ENCODE measurements at places on chromosomes 4 and X.
A peak's percentile ranks its signal among the peaks of the same experiment; 100 is the strongest.

DNA sequence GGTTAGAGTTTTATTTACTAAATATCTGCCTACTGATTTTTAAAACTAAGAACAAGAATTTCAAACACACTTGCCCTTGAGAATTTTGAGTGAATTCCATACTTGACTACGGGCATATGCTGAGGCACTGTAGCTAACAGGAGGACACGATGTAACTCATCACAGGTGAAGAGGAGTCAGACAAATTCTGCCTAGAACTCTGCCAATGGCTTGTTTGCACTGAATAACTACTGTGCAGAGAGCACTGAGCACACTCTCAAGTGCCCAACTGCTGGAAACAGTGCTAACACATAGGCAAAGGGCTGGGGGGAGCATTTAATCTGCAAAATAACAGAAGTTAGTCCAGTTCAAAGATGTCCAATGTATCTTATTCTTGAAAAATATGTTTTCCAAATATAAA, 104.4 kb downstream of the WDFY3 start:
- no peak for DNase-seq

GRCh38 chrX:108224727-108225621, 133.4 kb downstream of the ATG4A start:
- peak; percentile 12 for DNase-seq

GRCh38 chrX:102345916-102346315, 93.9 kb downstream of the NXF2B start:
- DNase-seq, result peak; percentile 41

- no peak for DNase-seq
Observed at GRCh38 chr4:120466429-120466828, 399.8 kb upstream of the MAD2L1 start.

DNA sequence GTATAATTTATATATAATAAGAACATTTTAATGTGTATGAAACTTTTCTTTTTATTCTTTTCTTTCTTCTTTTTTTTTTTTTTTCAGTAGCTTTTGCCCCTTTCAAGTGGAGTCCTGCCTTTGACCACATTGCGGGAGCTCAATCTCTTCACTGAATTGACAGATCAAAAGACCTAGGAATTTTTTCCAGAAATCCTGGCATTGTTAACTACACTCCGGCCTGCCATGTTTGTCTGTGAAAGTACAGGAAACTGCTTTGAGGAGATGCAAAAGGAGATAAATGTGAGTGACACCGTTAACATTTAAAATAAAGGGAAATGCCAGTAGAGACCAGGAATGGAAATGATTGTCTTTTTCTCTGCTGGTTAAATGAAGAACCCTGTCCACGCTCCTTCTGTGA, 159.3 kb upstream of the VCX3A start:
- no peak for DNase-seq

DNA sequence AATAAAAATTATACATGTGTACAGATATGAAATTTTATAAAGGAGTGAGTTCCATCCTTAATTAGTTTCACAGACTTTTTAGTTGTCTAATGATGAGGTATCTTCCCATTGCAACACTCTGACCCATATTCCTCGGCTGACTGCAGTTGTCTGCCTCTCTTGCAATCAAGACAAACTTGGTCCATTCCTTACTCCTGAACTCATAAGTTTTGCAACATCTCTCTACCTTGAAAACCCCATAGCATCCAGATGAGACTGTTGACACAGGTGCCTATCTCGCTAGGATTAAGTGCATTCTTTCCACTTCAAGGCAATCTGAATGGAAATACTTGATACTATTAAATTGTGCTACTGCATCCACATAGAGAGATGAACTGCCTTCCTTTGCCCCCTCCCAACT, 2.3 kb downstream of the XKRX start:
- no peak for DNase-seq

- no peak for DNase-seq
Observed at GRCh38 chr4:101122019-101122418, 225.3 kb downstream of the PPP3CA start.

DNA sequence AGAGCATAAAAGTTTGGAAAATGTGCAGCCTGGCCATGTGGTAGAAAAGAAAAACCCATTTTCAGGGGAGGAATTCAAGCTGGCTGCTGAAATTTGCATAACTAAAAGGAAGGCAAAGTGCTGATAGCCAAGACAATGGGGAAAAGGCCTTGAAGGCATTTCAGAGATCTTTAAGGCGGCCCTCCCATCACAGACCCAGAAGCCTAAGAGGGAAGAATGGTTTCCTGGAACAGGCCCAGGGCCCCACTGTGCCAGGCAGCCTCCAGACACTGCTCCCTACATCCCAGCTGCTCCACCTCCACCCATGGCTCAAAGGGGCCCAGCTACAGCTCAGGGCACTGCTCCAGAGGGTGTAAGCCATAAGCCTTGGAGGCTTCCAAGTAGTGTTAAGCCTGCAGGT, 158.0 kb upstream of the PRDX4 start:
- no peak for DNase-seq

DNA sequence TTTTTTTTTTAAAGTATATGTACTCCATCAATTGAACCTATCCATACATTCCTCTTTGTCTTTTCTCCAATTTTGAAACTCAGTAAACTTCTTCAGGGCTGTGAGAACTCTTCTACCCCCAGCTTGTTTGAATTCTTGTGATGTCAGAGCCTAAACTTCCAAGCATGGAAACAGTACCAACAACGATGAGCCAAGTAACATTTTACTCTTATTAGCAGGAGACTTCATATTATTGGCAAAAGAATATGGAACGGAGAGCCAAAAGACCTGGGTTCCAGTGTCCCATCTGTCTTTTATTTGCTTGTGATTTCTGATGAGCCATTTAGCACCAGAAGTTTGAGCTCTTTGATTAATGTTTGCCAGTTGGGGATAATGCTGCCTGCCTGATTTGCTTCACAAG, 5.3 kb downstream of the DIAPH2 start:
- no peak for DNase-seq

GRCh38 chr4:56245547-56246232, 141.6 kb downstream of the AASDH start:
- no peak for DNase-seq

DNA sequence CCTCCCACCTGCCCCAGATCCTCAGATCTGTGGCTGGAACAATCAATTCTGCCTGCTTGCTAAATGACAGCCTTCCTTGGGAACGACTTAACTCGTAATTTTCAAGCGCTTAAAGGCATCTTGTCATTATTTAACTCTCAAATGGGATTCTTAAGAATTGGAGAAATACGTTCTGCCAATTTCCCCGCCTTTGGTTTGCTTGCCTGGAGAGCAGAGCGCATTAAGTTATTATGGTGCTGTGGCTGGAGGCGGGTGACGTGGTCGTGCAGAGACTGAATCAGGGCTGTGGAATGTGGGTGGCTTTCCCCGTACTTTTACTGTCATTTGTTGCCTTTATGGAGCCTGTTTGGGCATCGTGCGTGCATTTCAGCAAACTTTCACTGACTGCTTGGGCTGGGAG, 78.9 kb upstream of the PSAPL1 start:
- no peak for DNase-seq

DNA sequence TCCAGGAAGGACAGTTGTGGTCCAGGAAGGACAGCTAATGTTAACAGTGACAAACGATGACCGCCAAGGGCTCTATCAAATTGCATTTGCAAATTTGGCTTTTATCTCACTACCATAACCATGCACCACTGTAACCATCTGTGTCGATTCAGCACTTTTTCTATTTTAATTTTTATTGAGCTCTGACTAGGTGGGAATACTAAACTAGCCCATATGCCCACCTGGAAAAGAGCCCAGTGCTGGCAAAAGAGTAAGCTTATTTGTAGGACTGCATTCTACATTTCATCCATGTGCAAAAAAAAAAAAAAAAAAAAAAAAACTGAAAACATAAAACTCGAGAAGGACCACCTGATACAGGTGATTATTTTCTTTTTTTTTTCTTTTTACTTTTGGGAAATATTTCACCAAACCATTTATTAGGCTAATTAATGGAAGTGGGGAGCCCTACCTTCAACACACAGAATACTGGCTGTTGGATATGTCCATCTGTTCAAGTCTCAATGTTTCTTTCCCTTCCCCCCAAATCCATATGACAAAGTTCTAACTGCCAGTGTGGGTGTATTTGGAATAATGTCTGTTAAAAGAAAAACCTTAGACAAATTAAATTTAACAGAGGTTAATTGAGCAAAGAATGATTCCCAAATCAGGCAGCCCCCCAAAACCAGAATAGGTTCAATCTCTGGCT, 99.5 kb upstream of the MXRA5 start:
- DNase-seq, result no peak

DNA sequence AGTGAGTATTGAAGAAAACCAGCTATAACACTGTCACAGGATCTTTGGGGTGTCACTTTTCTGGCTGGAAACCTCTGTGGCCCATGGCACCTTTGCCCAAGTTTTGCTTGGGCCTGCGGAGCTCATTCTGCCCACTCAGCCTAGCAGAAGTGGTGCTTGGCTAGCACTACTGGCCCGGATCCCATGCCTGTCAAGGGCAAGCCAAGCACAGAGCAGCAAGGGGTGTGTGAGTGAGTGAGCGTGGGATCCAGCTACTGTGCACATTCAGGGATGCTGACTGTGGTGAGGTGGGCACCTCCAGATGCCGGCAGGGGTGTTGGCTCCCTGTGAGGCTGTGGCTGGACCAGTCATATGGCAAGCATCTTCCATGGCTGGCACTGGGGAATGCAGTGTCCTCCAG, 55.4 kb upstream of the RASGEF1B start:
- no peak for DNase-seq

GRCh38 chrX:102950908-102951866, 14.1 kb downstream of the RAB40AL start:
- peak; percentile 43 for DNase-seq

DNA sequence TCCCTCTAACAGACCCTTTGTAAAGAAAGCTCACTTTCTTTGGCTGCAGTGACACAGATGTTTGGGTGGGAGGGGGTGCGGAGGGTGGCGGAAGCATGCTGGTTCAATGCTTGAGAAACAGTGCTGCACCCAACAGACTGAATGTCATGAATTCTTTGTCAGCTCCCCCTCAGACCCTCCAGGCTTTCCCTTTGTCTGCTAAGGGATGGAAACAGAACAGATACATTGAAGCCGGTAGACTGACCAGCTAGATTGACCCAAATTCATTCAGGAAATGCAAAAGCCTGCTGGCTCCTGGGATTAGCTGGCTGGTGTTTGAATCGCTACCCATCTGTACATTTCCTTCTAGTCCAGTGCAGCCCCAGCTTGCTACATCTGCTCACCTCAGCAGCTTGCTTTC, 90.8 kb upstream of the PAK3 start:
- DNase-seq, result no peak

DNA sequence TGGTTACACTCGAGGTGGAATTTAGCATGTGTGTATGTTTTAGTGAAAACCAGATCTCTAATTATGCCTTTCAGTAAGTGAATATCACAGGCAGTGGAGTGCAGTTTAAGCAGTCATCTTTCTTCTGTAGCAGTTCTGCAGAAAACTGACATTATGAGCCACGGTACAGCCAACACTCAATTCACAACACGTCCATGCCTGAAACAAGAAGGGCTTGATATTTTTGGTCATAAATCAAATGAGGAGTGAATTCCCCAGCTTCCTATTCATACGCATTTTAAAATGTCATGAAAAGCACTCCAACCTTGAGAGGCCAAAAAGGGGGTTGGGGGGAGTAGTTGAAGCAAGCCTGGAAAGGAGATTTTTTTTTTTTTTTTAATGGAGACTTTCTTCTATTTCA, 316.7 kb downstream of the ARHGAP10 start:
- no peak for DNase-seq

DNA sequence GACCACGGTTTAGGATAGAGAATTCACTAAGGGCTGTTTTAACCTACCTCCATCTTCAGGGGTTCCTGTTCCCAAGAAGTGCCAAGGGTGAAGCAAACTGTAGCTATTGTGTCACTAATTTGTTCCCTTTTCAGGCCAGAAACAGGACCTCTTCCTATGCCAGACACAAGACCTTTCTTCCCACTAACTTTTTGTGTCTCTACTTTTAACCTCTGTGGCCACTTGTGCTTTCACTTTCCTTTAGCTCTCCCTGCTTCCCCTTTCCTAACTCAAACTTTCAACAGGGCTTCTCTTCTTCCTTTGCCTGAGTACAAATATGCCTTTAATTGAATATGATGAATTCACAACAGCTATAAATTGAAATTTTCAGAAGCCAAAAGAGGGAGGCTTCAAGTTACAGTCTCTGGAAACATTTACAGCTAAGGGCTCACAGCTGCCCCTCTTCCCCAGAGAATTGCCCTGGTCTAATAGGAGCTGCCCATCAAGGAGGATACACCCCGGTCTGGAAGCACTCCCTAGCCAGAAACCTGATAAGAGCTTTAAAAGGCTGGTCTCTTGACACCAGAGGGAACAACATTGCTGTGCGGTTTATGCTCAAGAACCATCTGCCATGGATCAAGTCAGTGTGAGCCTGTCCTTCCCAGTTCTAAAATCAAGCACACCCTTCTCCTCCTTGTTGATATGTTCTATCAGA, 61.7 kb upstream of the PLS3 start:
- DNase-seq, result peak; percentile 45

- no peak for DNase-seq
Observed at GRCh38 chrX:155666741-155667140, 54.0 kb upstream of the TMLHE start.

- no peak for DNase-seq
Observed at GRCh38 chr4:24604558-24605214, 20.3 kb upstream of the DHX15 start.

- DNase-seq, result no peak
Observed at GRCh38 chr4:103318327-103318726, 120.2 kb upstream of the CENPE start.

- no peak for DNase-seq
Observed at GRCh38 chr4:4559596-4559995, 17.7 kb upstream of the STX18 start.

DNA sequence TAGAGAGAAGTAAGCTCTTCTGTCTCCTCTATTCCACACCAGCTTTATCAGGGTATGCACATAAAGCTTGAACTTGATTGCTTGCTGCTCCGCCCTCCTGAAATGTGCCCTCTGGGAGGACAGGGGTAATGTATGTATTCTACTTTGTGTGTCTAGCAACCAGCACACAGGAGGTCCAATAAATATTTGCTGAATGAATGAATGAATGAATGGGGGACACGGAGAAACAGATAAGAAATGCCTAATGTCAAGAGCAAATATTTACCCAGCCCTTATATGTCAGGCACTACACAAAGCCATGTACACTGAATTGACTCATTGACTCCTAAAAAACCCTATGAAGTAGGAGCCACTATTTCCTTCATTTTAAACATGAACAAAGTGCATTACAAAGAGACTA, 2.3 kb upstream of the MSL3 start:
- no peak for DNase-seq

DNA sequence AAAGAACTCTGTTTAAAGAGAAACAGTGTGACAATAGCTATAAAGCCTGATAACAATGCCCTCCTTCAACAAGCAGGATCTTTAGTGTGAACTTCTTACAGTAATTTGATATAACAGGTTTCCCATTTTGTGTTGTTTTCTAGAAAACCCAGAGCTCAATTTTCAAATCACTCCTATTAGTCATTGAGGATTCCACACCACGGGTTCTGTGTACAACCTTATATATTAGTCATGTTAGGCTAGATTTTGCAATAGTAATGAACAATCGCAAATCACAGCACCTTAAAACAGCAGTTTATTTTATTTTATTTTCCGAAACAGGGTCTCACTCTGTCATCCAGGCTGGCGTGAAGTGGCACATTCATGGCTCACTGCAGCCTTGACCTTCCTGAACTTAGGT, 1020.9 kb upstream of the INTU start:
- no peak for DNase-seq

- DNase-seq, result no peak
Observed at GRCh38 chrX:41963348-41963747, 40.0 kb upstream of the CASK start.

GRCh38 chr4:189204616-189205015, 736.1 kb upstream of the FRG1 start:
- DNase-seq, result no peak
